ENCODE measurements at places on chromosomes 2 and 18. TPM values are rescaled to one million over a fixed set of nuclear protein-coding genes. Genes with fewer than 3 reads are reported as not detected.

GRCh38 chr2:98040331-98040939, 44.7 kb upstream of the TMEM131 start:
- H3K4me3 ChIP-seq = no peak overlapping the region
- H3K27me3 ChIP-seq = no peaks in the 10 kb centered on the region
- no peak overlapping the region for H3K27ac ChIP-seq
- DNase-seq = no peak
- no peaks in the 10 kb centered on the region for H3K36me3 ChIP-seq
- H3K4me1 ChIP-seq = no peaks in the 10 kb centered on the region

- no peak for DNase-seq
- no peaks in the 10 kb centered on the region for H3K36me3 ChIP-seq
Observed at GRCh38 chr2:206435742-206436141, 7.6 kb upstream of the ADAM23 start.

DNA sequence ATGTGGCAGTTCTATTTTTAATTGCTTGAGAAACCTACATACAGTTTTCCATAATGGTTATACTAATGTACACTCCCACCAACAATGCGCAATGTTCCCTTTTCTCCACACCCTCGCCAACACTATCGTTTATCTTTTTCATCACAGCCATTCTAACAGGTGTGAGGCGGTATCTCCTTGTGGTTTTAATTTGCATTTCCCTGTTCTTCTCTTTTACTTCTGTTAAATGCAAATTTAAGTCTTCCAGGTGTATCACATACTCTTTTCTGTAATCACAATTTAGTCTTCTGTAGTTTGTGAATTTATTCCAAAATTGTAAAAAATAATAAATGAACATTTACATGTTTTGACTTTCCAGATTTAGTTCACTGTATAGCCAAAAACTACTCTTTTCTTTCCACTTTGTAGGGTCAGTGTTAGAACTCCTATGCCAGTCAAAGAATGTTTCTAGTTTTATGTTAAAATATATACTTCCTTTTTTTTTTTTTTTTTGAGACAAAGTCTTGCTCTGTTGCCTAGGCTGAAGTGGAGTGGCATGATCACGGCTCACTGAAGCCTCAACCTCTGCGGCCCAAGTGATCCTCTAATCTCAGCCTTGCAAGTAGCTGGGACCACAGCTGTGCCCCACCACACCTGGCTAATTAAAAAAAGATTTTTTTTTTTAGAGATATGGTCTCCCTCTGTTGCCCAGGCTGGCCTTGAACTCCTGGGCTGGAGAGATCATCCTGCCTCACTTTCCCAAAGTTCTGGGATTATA, 15.4 kb upstream of the ACYP2 start:
- H3K27ac ChIP-seq = no peak overlapping the region
- no peaks in the 10 kb centered on the region for H3K27me3 ChIP-seq
- H3K4me1 ChIP-seq = no peaks in the 10 kb centered on the region
- no peaks in the 10 kb centered on the region for H3K36me3 ChIP-seq
- DNase-seq = no peak
- H3K4me3 ChIP-seq = no peak overlapping the region

DNA sequence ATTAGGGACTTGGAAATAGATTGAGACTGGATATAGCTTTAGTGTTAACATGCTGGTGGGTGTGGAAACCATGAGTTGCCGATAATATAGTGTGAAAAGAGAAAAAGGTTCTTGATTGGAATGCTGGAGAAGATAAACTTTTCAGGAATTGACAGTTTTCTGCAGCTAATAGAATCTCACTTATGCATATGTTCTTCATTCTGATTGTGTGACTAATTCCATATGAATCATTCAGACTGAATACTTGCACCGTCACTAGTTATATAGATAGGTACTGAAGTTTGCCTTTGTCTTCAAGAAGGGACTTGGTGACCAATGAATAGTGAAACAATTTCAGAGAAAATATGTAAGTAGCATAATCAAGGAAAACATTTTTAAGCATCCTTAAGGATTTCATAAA, 225.7 kb upstream of the FOSL2 start:
- no peak for DNase-seq
- no peaks in the 10 kb centered on the region for H3K36me3 ChIP-seq
- H3K4me1 ChIP-seq = no peaks in the 10 kb centered on the region
- no peak overlapping the region for H3K27ac ChIP-seq
- no peaks in the 10 kb centered on the region for H3K27me3 ChIP-seq

GRCh38 chr2:104118889-104119288, 735.0 kb upstream of the POU3F3 start:
- no peaks in the 10 kb centered on the region for H3K36me3 ChIP-seq
- no peaks in the 10 kb centered on the region for H3K27me3 ChIP-seq
- no peak overlapping the region for H3K27ac ChIP-seq
- no peak for DNase-seq

Gene YES1
- total RNA-seq = 150 TPM

Gene MREG
- total RNA-seq = 3.8 TPM

Gene TRPM8
- total RNA-seq = not detected

Gene ADGRF3
- total RNA-seq = under 0.01 TPM
